ENCODE measurements at places on chromosomes 6 and 20.

GRCh38 chr20:54208548-54209176 lies 775 bp downstream of the PFDN4 start:
- no peak for DNase-seq

GRCh38 chr20:60057123-60057865 lies 99.1 kb downstream of the CDH26 start:
- peak; percentile 36 for DNase-seq

- no peak for DNase-seq
These were observed 3.9 kb upstream of the CCN6 start for GRCh38 chr6:112049996-112050395.

DNA sequence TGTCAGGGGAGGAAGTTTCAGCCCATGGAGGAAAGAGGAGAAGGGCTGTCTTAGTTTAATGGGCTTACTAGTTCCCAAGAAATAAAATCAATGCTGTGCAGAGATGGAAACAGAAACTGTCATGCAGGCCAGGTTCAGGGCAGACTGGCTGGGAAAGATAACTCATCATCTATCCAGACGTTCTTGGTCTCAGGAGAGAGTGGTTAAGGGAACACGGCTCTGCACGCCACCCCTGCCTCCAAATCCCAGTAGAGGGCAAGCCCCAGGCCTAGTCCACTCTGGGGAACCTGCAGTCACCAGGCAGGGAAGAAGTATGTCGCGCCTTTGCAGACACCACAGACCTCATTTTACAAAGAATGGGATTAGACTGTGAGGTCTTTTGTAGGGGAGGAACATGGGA lies 12.5 kb downstream of the ALDH8A1 start:
- no peak for DNase-seq

GRCh38 chr6:143457563-143458359 lies 7.2 kb downstream of the PEX3 start:
- no peak for DNase-seq

DNA sequence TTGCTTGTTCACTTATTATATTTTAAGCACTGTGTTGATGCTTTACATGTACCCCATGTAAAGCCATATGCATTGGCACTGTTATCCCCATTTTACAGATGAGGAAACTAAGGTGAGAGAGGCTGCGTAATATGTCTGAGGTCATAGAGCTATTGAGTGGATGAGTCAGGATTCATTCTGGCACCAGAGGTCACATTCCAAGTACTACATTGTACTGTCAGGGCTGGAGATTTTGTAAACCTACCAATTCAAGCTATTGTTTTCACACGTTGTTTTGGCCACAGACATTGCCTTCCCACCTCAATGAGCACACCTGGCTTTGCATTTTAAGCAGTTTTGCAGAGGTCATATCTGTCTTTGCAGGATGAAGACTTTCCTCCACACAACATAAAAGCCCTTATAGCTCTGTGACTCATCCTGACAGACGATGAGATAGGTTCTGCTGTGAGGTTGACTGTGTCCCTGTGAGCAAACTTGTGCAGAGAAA lies 33.2 kb downstream of the ANKS1A start:
- DNase-seq, result no peak

DNA sequence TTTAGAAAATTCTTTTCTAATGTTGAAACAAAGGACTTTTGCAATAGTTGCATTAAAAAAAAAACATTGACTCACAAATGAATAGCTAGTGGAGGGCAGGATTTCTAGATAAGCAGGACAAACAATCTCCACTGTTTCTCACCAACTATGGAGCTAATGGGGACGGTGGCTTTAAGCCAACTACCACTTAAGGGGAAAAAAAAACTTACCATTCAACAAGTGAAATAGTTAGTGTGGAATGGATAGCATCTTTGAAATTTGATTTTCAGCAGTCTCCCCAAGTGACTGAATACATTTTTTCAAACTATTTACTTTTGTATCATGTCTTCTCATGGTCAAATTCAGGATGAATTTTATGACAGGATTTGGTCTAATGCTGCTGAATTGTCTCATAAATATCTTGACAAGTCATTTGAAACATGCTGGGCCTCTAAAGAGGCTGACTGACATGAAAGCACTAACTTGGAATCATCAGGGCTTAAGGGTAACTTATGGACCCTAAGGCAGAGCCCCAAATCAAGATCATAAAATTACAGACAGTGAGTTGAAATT lies 100.5 kb downstream of the EYA4 start:
- no peak for DNase-seq

- DNase-seq, result no peak
These were observed 5.4 kb upstream of the PHF1 start for GRCh38 chr6:33405386-33405940.

GRCh38 chr6:39466631-39467030 lies 144.1 kb upstream of the KCNK16 start:
- DNase-seq, result no peak

DNA sequence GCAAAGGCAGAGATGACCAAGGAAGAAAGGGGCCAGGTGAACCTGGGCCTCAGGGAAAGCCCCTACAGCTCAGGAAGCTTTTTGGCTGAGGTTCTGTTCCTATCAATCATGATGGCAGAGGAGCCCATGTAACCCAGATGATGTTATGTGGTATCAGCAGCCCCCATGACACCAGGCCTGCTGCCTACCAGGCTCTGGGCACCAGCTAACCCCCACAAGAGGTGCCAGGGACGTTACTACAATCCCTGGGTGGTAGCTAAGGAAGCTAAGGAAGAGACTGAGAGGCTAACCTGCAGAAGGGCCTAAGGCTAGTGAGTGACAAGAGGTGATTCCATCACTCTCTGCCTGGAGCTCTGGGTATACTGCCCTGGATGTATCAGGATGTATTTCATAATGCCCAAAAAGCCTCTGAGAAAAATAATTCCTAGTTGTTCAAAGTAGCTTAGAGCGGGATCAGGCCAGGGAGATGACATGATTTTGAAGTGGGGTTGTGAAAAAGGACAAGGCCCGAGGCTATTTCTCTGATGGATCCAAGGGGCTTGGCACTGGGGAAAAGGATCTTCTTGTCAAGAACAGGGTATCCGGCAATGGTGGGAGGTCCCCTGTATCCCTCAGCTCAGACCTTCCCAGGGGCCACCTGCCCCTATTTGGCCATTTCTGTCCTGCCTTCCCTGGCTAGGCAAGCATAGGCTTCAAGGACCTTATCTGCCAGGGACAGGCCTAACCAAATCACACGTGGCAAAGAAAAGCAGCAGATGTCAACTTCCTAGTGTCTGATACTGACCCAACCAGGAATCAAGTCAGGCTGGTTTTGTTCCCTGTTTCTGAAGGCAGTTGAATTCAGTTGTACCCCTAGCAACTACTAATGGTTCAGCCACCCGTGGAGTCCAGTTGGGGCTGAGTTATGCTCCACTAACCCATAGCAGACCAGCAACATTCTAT lies 41.3 kb downstream of the PANK2 start:
- no peak for DNase-seq

DNA sequence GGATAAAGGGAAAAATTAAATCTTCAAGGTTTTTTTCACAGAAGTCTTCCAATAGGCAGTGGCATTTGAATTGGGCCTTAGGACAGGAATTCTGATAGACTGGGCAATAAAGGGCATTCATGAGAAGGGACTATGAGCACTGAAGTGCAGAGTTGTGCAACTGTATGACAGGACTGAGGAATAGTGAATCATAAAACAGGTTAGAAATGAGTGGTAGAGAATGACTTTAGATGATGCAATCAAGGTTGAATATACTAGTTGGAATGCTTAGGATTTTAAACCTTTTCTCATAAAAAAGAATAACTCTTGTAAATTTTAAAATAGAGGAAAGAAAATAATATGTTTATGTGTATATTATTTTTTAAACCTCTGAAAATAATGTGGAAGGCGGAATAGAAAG lies 944.7 kb downstream of the PHF3 start:
- DNase-seq, result no peak

- DNase-seq, result no peak
These were observed 11.3 kb upstream of the ADRM1 start for GRCh38 chr20:62291251-62292066.

GRCh38 chr6:56594699-56595098 lies 48.0 kb downstream of the DST start:
- no peak for DNase-seq

- no peak for DNase-seq
These were observed 187.1 kb upstream of the MAN1A1 start for GRCh38 chr6:119536666-119537065.
